Stimulated activated CD4-positive, alpha-beta T cell treated with anti-CD3 and anti-CD28 coated beads, Interleukin-1b, Interleukin-23, amount 100 ng/mL, for 1 hour (primary cell): ENCODE measurements at places on chromosomes 2 and 18.

GRCh38 chr18:77161383-77161782 is 28.8 kb upstream of the MBP start:
- DNase-seq = no peak

GRCh38 chr2:38648107-38648761 is 17.7 kb upstream of the GALM start:
- DNase-seq = no peak

GRCh38 chr2:75018162-75018561 is 59.7 kb downstream of the POLE4 start:
- DNase-seq = no peak

DNA sequence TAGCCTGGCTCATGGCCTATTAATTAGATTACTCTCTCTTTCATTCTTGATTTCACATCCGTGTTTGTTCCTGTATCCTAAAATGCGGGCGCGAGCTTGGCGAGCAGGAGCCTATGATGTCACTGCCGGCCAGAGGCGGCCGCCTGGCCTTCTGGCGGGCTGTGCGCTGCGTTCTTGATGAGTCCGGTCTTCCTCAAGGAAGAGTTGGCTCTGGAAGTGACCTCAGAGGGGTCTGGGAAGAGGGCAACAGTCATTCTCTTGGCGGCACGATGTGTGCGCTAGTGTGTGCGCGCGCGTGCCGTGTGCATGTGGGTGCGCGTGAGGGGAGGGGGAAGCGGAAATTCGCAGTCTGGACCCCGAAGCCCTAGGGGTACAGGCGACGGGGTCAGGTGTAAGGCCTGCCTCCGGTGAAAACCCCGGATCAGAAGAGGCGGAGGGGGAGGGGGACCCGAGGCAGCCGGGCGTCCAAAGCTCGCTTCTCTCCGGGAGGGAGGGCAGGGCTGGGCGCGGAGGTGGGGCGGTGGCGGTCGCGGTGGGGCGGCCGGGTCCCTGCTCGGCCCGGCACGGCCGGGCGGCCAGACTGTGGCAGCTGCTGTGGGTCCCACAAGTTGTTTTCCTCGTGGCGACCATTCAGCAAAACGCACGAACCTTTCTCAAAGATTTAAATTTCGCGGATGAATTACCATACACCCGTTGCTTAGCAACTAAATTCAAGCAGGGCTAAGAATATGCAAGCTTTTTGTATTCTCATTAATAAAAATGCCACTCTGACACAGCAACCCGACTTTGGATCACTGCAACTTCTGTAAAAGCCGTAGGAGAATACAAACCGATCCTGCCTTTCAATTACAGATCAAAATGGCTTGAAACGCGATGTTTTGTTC is 8.4 kb downstream of the POU3F3 start:
- no peak for DNase-seq

- no peak for DNase-seq
These were observed 319.1 kb downstream of the CTNNA2 start for GRCh38 chr2:79831961-79832360.

- DNase-seq = peak; percentile 85
These were observed at the start of gene GGCX for GRCh38 chr2:85561280-85562212. TSS of gene GGCX (minus strand) at chr2:85561493. CDS start at chr2:85561428, 65 bp downstream.

- no peak for DNase-seq
These were observed 2.0 kb upstream of the CD28 start for GRCh38 chr2:203704430-203704829.

DNA sequence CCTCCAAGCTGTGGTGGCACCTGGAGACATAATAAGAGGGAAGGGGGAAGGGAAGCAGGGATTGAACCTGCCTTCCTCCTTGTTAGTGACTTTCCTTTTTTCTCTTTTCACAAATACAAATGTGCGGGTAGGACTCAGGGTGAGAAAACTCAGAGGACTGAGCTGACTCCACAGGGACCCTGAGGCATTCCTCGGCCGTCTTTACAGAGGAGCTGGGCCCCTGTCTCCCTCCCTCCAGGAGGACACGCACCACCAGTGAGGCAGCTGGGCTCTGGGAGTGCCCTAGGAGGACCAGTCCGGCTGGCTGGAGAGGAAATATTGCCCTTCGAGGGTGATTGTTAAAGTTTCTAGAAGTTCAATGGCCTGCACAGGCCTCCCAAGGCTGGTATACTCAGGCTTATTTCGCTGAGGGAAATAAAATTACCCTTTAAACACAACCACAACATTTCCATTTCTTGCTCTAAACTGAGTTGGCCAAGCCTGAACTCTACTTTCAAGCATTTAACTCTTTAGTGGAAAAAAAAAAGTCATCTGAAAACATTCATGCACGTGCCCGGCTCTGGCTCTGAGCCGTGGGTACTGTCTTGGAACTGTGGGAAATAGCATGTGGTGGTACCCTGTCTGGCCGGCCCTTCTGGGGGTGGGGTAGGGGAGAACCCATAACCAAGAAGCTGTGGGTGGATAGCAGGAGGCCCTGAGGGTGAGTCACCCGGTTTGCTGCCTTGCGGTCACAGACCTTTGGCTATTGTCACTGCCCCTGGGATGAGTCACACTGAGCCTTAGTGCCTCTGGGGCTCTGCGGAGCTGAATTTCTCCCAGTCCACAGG is 116.0 kb downstream of the COPS8 start:
- no peak for DNase-seq

- no peak for DNase-seq
These were observed 51.2 kb downstream of the SLC4A1AP start for GRCh38 chr2:27714851-27715291.

GRCh38 chr2:119407430-119408220 is 24.0 kb upstream of the TMEM37 start:
- no peak for DNase-seq

- DNase-seq = no peak
These were observed 11.2 kb upstream of the BOD1L2 start for GRCh38 chr18:57135699-57136098.
